ENCODE measurements at places on chromosomes 6 and 20. TPM values are rescaled to one million over a fixed set of nuclear protein-coding genes. Genes with fewer than 3 reads are reported as not detected.

The TINAG gene
- total RNA-seq = not detected

The OPN5 gene
- not detected for total RNA-seq

The SNAI1 gene
- total RNA-seq = 0.11 TPM

The GMEB2 gene
- total RNA-seq = 11.1 TPM

The IRF4 gene
- under 0.01 TPM for total RNA-seq

The LIN28B gene
- total RNA-seq = not detected
